ENCODE measurements at places on chromosomes 4 and X.

GRCh38 chrX:69130439-69130838 is 34.8 kb downstream of the PJA1 start:
- no peak for DNase-seq

- no peak for DNase-seq
These were observed 125.0 kb downstream of the PPP3CA start for GRCh38 chr4:101222156-101222845.

- DNase-seq, result no peak
These were observed 780 bp downstream of the SLC6A8 start for GRCh38 chrX:153688506-153688905.

DNA sequence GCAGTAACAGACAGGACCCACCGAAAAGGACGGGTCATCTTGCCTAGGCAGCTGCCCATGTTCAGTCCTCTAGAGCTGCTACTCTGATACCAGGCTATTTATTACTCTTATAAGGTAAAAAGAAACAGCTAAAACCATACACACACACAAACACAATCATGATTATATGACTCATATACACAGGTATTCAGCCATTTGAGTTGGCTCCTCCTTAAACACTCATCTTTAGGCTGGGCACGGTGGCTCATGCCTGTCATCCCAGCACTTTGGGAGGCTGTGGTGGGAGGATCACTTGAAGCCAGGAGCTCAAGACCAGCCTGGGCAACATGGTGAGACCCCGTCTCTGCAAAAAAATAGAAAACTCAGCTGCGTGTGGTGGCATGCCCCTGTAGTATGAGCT is 76.6 kb downstream of the F11 start:
- DNase-seq, result no peak

- DNase-seq, result no peak
These were observed 1.4 kb downstream of the NDNF start for GRCh38 chr4:121070696-121071639.

DNA sequence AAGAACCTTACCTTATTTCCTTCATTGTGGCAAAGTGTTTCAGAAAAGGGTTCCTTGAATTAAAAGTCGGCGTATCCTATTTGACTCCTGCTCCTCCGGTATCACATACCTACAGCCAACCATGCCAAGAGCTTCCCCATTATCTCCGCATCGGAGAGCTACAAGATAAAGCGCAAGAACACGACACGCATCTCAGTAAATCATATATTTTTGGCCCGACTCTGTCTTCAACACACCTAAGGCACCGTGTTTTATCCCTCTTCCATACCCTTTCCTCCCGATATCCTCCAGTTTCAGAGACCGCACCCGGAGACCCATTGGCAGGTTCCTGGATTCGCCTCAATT is 497 bp upstream of the THAP9 start:
- DNase-seq, result no peak

- DNase-seq, result no peak
These were observed 18.8 kb upstream of the SMIM14 start for GRCh38 chr4:39657465-39657864.

- no peak for DNase-seq
These were observed 852 bp upstream of the WDR44 start for GRCh38 chrX:118345045-118345463.

- DNase-seq, result no peak
These were observed 1077.6 kb downstream of the FAM133A start for GRCh38 chrX:94751611-94752010.

- no peak for DNase-seq
These were observed 95.9 kb upstream of the IL1RAPL1 start for GRCh38 chrX:28491322-28491721.
